ENCODE measurements at places on chromosomes 2 and 18.

GRCh38 chr2:177195194-177195593, 17.4 kb upstream of the HNRNPA3 start:
- no peak overlapping the region for H3K4me3 ChIP-seq
- no peaks in the 10 kb centered on the region for H3K4me1 ChIP-seq
- no peak overlapping the region for H3K27ac ChIP-seq
- no peak for DNase-seq
- H3K36me3 ChIP-seq: no peaks in the 10 kb centered on the region

DNA sequence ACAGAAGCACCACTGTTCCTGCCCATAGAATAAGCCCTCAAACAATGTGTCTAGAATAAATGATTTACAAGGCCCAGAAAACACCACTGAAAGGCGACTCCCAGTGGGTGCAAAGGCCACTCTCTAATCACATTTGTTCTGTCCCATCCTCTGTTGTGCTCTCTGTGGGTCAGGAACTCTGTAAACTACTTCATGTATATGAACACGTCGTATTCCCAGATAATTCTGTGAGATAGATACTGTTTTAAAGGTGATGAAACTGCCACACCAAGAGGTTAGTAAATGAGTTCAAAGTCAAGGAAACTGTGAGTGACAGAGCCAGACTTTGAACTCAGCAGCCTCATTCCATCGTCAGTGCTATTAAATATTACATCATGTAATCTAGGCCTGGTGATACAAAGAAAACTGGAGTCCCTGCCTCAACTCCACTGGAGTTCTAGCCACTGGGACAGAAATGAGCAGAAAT, 269.7 kb upstream of the DCC start:
- H3K36me3 ChIP-seq: no peaks in the 10 kb centered on the region
- H3K27me3 ChIP-seq: no peaks in the 10 kb centered on the region
- DNase-seq: no peak

- DNase-seq: no peak
- no peaks in the 10 kb centered on the region for H3K27me3 ChIP-seq
- H3K36me3 ChIP-seq: no peaks in the 10 kb centered on the region
- no peak overlapping the region for H3K4me3 ChIP-seq
- no peak overlapping the region for H3K27ac ChIP-seq
These were observed 53.1 kb upstream of the PPP1CB start for GRCh38 chr2:28698545-28698944.

- H3K27ac ChIP-seq: no peak overlapping the region
- no peaks in the 10 kb centered on the region for H3K27me3 ChIP-seq
- H3K4me3 ChIP-seq: no peak overlapping the region
- no peaks in the 10 kb centered on the region for H3K4me1 ChIP-seq
- no peak for DNase-seq
These were observed 368.8 kb downstream of the NUP35 start for GRCh38 chr2:183493040-183493439.

- H3K27me3 ChIP-seq: no peaks in the 10 kb centered on the region
- H3K4me1 ChIP-seq: no peaks in the 10 kb centered on the region
- no peaks in the 10 kb centered on the region for H3K36me3 ChIP-seq
- DNase-seq: no peak
These were observed 30.6 kb upstream of the CYP1B1 start for GRCh38 chr2:38106405-38107094.

GRCh38 chr2:37851828-37852584, 73.1 kb upstream of the RMDN2 start:
- H3K4me1 ChIP-seq: peaks cover 29% of the 10 kb centered on the region
- peak overlapping the region; percentile 29 for H3K27ac ChIP-seq
- no peak for DNase-seq

DNA sequence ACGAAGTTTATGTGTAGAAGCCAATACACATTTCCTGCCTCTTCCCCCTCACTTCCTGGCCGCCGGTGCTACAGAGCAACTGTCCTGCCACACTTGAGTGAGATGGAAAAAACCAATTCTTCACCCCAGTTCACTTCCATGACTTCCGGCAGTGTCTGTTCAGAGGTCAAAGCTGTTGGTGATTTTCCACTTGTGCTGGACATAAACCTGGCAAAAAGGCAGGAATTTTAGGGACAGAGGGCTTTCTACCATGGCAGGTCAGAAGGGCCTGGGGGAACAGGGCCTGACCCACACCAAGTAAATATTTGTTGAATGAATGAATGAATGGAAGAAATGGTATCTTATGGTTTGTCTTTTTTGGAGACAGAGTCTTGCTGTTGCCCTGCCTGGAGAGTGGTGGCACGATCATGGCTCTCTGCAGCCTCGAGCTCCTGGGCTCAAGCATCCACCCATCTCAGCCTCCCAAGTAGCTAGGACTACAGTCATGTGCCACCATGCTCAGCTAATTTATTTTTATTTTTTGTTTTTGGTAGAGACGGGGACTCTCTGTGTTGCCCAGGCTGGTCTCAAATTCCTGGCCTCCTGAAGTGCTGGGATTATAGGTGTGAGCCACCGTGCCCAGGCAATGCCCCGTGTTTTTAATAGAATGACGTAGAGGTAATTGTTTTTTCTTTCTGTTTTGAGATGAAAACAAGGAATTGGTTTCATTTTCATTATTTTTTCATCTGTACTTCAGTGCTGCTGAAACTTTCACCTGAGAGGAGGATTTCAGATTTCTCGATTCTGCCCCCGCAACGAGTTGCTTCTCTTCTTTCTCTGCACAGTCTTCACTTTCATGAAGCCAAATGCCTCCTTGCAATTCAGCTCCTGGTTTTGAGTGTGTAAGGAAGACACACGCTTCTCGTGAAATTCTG, 48.0 kb upstream of the LPIN2 start:
- no peaks in the 10 kb centered on the region for H3K36me3 ChIP-seq
- no peak overlapping the region for H3K27ac ChIP-seq
- H3K4me1 ChIP-seq: no peaks in the 10 kb centered on the region
- no peaks in the 10 kb centered on the region for H3K27me3 ChIP-seq

GRCh38 chr2:112644933-112645309, 818 bp upstream of the SLC20A1 start:
- peak overlapping the region; percentile 95 for H3K27ac ChIP-seq
- no peak for DNase-seq

DNA sequence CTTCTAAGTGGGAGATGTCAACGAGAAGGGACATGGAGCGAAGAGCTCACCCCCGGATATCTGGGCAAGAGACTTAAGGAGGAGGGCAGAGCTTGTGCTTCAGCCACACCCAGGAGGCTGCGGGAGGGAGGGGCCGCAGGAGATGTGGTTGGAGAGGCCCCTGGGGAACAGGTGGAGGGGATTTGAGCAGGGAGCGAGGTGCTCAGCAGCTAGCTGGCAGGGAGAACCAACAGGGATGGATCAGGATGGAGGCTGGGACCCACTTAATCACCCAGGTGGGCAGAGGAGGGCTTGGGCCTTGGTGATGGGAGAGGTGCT, 78.3 kb downstream of the MBP start:
- peaks cover 3% of the 10 kb centered on the region for H3K4me1 ChIP-seq
- no peak overlapping the region for H3K4me3 ChIP-seq
- H3K27ac ChIP-seq: peak overlapping the region; percentile 66
- no peaks in the 10 kb centered on the region for H3K27me3 ChIP-seq

DNA sequence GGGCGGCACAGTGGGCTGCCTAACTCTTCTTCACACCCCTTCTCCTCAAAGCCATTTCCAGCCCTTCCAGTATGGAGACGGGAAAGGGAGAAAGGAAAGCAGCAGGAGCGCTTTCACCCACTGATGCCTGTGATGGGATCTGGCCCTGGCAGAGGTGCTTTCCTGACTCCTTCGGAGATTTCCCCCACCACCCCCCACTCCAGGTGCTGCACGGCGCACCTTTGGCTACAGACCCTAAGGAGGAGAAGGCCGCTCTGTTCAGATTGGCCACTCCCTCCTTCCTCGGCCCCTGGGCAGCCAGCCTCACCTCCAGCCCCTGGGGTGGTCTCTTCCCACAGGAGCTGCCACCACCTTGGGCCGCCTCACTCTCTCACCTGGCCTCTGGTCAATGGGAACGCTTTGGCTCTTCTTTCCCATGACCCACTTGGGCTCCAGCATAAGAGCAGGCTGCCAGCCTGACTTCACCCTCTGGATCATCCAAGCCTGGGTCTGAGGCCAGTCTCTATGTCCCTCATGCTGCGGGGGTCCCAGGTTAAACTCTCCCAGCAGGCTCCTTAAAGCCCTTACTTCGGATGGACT, 18.4 kb upstream of the MAL start:
- H3K27me3 ChIP-seq: no peaks in the 10 kb centered on the region
- no peaks in the 10 kb centered on the region for H3K4me1 ChIP-seq
- no peak overlapping the region for H3K4me3 ChIP-seq
- H3K36me3 ChIP-seq: no peaks in the 10 kb centered on the region

DNA sequence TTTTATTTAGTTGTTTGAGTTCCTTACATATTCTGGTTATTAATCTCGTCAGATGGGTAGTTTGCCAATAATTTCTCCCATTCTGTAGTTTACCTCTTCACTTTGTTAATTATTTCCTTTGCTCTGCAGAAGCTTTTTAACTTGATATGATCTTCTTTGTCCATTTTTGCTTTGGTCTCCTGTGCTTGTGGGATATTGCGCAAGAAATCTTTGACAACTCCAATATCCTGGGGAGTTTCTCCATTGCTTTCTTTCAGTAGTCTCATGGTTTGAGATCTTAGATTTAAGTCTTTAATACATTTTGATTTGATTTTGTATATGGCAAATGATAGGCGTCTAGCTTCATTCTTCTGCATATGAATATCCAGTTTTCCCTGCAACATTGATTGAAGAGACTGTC, 389.2 kb downstream of the LRP1B start:
- no peaks in the 10 kb centered on the region for H3K36me3 ChIP-seq
- H3K27me3 ChIP-seq: no peaks in the 10 kb centered on the region
- no peak for DNase-seq
